ENCODE measurements at places on chromosomes 2 and 18. TPM values are rescaled to one million over a fixed set of nuclear protein-coding genes. Genes with fewer than 3 reads are reported as not detected.

REG3G gene
- total RNA-seq: not detected

PLGLB2 gene
- 5.9 TPM for total RNA-seq

ST8SIA3 gene
- 16.6 TPM for total RNA-seq

SPAG16 gene
- total RNA-seq: 74.2 TPM

NETO1 gene
- 44.1 TPM for total RNA-seq

MTERF4 gene
- 70.4 TPM for total RNA-seq

SH2D6 gene
- 0.94 TPM for total RNA-seq

KIF1A gene
- 300 TPM for total RNA-seq

ASB18 gene
- not detected for total RNA-seq

COLEC12 gene
- 5.0 TPM for total RNA-seq

PLEKHB2 gene
- total RNA-seq: 110 TPM

VWA3B gene
- 1.3 TPM for total RNA-seq
